Stimulated activated CD8-positive, alpha-beta memory T cell treated with anti-CD3 and anti-CD28 coated beads, Interleukin-7, amount 100 ng/mL, for 4 hours (primary cell): ENCODE measurements at places on chromosomes 11 and 22.

GRCh38 chr22:27895600-27895999 is 23.5 kb downstream of the PITPNB start:
- DNase-seq: no peak

GRCh38 chr11:5701055-5701577 is 11.5 kb downstream of the TRIM22 start:
- no peak for DNase-seq

- no peak for DNase-seq
Measured at GRCh38 chr11:36459046-36459445, 51.0 kb downstream of the TRAF6 start.

DNA sequence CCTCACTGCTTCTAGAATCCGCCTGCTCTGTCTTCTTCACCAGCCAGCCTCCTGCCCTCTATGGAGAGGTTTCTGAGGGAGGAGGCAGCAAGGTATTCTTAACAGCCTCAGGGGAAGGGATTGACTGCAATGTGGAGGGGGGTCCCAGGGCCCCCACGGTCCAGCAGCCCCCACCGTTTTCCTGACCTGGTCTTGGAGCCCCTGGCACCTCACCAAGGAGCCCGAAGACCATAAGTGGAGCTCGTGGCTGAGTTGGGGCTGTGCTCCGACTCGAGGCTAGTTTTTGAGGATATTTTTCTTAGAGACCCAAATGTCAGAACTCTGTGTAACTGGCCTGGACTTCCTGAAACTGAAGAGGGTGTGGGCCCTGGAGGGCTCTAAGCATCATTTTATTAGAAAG is 590.0 kb downstream of the BRD1 start:
- DNase-seq: no peak

- DNase-seq: no peak
Measured at GRCh38 chr11:79040348-79040747, 400.5 kb downstream of the TENM4 start.

DNA sequence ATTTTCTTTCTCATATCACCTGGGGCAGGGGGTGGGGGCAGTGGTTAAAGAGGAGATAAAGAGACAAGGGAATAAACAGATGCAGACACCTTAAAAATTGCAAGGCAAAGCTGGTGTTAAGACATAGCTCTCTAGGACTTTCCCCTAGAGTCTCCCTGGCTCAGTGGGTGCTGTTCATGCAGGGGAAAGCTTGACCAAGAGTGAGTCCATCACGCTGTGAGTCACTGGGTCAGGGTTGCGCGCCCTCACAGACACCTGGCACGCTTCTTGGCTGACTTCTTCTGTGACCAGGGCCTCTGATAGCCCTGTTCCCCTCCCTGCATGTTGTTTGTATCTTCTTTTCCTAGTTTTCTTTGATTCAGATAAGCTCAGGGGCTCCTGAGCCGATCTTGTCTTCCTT is 31.9 kb downstream of the COMMD9 start:
- no peak for DNase-seq

DNA sequence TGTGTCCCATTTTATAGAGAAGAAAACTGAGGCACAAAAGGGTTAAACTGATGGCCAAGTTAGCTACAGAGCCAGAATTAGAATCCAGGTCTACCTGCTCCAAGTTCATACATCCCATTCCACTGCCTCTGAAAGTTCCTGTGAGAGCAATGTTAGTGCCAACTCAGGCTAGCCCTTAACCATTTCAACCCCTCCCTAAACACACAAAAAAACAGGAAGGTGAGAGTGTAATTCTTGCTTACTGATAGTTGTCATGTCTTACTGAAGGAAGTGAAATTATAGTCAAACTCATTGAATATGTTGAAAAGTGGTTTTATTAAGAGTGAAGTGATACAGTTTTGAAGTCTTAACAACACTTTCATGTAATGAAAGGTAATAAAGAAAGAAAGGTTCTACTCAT is 2.9 kb upstream of the E2F8 start:
- no peak for DNase-seq

GRCh38 chr22:47605441-47605840 is 843.0 kb downstream of the TBC1D22A start:
- DNase-seq: no peak

DNA sequence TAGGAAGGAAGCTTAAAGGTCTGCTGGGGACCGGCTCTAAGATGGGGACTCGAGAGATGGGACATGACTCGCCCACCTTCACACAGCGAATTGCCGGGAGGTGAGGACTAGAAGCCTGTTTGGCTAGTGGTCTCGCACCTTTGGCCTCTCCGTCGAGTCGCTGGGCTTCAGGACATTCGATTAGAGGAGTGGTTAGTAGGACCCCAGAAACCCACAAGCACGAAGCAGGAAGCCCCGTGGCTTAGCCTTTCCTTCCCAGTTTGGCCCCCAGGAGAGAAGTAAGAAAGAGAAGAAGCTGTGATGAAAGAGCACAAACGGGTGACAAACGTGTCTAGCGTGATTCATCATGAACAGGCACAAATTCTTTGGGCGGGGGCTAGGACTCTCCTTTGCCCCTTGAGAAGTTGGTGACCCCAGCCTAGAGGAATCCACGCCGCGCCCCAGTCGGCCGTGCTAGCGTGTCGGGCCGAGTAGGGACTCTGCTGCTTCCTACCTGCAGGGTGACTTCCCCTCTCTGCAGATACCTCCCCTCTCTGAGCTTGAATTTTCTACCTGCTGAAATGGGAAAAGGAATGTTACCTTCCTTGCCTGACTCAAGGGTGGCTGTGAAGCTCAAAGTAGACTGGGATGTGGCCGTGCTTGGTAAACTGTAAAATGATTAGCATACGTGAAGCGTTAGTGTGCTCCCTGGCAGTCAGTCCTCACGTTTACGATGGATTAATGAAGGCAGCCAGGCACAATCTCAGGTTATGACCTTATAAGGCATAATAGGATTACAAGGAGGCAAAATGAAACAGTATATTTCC is 1.1 kb upstream of the ADM start:
- no peak for DNase-seq

GRCh38 chr11:33703234-33703633 is 2.6 kb upstream of the C11orf91 start:
- DNase-seq: no peak

GRCh38 chr11:66388780-66389386 is 17.3 kb upstream of the SLC29A2 start:
- peak; percentile 36 for DNase-seq

DNA sequence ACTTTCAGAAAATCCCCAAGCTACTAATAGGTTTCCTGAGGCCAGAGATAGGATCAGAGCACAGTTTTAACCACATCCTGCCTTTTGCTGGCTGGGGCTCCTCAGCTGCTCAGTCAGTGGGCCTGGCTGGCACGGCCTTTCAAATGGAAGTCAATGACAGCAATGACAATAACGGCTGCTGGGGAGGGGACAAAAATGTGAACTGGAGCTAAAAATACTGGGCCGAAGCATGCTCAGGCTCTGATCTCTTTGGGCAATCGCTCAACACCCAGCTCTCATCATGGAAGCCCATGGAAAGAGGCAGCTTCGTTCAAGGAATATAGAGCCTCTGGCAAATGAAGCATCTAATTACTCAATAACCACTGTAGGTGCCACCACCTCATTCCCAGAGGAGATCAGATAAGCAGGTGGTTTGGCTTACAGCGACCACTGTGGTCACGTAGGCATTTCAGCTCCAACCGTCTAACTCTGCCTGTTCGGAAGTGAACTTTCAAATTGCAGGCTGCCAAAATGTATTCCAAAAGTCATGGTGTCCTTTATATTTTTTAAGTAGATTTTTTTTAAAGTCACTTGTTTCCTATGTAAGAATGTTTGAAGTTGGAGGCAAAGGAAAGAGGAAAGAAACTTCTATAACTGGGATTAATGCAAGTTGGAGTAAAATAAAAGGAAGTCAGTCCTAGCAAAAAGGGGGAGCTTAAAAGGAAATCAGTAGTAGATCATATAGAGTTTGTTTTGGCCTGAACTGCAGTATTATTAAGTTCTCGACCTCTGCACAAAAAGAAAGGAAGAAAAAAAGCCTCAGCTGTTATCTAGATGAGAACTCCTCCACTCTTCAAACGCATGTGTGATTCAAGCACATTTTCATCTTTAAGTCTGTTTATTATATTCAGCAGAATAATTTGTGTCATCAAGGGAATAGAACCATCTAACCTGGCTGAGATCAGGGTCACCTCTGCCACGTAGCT is 14.1 kb downstream of the WT1 start:
- no peak for DNase-seq

- DNase-seq: no peak
Measured at GRCh38 chr11:3030289-3031070, 26.7 kb downstream of the CARS1 start.

DNA sequence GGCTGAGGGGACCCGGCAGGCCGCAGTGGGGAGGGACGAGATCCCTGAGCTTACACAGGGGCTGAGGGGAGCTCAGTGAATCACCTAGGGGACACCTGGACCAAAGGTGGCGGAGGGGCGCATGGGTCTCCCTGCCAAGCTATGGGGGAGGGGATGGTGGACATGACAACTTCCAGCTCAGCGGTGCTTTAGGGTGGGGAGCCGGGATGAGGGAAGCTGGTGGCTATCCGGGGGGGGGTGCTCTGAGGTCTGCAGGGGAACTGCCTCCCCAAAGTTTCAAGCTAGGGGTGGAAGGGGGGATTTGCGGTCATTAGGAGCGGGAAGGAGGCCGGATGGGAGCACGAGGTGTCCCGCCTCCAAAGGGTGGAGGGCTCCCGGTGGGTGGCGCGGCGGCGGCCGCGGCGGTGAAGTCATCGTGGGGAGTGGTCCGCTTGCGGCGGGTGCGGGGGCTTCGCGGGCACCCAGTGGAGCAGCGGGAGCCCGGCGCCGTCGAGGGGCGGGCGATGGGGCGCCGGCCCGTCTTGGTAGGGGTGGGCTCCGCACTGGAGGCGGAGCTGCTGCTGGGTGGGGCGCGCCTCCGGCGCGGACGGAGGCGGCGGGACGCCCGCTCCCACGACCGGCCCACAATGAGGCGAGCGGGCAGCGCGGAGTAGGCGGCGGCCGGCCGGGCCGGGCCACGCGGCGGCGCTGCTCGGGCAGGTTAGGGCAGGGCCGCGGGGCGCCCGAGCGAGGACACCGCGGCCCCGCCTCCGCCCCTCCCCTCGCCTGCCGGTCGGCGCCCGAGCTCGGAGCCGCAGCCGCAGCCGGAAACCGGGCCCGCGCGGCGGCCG is at the start of gene MICALL1:
MICALL1 (plus strand) TSS at position 764 of the 830 bp plus-strand sequence. CDS start 126 bp downstream, outside the sequence.
- peak; percentile 59 for DNase-seq

GRCh38 chr11:93611836-93612677 is 49.4 kb upstream of the CEP295 start:
- DNase-seq: no peak

GRCh38 chr11:60125956-60126585 is 37.6 kb downstream of the MS4A2 start:
- no peak for DNase-seq

GRCh38 chr11:118488480-118489109 is 38.7 kb upstream of the TTC36 start:
- peak; percentile 55 for DNase-seq
